ENCODE measurements at places on chromosomes 6 and 20.

DNA sequence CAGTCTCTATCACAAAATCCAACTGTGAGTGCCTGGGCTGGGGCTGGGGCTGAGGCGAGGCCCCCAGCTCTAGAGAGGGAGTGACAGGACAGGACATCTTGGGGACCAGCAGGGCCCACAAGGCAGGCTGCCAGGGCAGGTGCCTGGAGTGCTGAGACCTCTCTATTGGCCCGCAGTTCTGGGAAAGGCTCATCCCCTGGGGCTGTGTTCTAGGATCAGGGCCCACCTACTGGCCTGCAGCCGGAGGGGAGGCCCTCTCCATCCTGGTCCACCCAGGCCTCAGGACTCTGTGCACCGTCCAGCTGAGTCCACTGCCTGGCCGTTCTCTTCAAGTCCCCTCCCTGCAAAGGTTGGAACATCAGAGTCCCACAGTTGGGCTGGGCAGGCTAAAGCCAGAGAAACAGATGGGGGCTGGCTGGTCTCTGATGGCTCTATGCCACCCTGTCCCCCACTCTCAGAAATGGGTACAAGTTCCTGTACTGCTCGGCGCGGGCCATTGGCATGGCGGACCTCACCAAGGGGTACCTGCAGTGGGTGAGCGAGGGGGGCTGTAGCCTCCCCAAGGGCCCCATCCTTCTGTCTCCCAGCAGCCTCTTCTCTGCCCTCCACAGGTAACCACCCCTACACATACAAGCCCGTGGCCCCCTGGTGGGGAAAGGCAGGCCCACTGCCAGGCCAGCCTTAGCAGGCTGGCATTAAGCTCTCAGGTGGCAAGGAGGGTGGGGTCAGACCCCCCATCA, 9.0 kb downstream of the EMILIN3 start:
- DNase-seq, result no peak

DNA sequence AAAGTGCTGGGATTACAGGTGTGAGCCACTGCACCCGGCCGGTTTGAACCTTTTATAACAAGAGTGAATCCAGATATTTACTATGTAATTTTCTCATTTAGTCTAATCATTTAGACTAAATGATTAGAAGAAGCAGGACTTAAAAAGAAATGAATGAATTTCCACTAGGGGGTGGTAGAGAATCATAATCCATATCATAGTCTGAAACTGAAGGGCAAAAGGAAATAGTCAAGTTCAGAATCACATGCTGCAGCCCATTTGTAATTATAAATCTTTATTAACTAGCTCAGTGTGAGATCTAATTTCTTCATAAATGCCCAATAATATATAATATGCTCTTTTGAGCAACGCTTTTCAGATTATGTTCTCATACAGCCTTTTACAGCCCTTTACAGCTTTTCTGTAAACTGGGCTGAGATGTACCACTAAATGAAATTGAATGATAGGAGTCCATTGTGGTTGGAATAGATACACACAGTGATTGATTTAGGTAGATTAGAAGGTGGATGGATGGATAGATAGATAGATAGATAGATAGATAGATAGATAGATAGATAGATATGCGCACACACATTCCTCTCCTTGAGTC, 31.8 kb downstream of the PSMB9 start:
- DNase-seq, result peak; percentile 56

GRCh38 chr20:56945901-56946300, 316.8 kb downstream of the TFAP2C start:
- no peak for DNase-seq

- DNase-seq, result no peak
Observed at GRCh38 chr6:130708338-130708737, 118.9 kb upstream of the SMLR1 start.

GRCh38 chr20:6744180-6744579, 23.3 kb upstream of the BMP2 start:
- no peak for DNase-seq

GRCh38 chr6:71287926-71288227, 734 bp upstream of the OGFRL1 start:
- DNase-seq, result no peak

- no peak for DNase-seq
Observed at GRCh38 chr20:34337982-34338726, 24.9 kb upstream of the ITCH start.

GRCh38 chr6:82862543-82862942, 203.1 kb downstream of the UBE3D start:
- DNase-seq, result no peak

DNA sequence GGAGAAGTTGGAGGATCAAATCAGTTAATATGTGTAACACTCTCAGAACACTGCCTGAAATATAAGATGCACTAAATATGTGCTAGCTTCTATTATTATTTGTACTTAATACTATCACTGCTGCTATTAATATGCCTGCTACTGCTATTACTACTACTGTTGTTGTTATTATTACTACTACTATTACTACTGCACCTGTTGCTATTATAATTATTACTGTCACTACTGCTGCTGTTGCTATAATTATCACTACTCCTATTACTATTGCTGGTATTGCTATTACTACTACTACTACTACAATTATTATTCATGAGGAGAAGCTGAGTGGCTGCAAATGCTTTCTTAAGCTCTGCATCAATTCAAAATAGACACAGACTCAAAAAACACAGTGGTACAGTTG, 16.7 kb upstream of the SSTR4 start:
- DNase-seq, result no peak

DNA sequence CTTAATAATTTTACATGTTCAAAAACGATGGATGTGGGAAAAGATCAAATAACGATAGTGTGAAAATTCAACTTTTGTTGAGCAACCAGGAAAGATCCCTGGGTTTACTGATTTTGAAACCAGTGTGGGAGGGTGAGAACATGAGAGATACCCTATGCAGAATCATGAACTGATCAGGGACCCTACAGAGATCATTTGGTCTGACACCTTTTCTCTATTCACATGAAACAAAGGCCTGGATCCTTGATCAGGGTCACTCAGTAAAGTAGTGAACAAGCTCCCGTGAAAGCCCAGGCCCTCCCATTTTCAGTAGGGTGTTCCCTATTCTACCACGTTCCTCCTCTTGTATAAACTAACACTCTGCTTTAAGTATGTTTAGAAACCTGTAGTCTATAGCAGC, 60.5 kb upstream of the DUSP22 start:
- no peak for DNase-seq

GRCh38 chr6:43723737-43724295, 36.2 kb upstream of the MRPS18A start:
- DNase-seq, result peak; percentile 56

- DNase-seq, result no peak
Observed at GRCh38 chr20:3839328-3839727, 7.3 kb upstream of the MAVS start.

- DNase-seq, result no peak
Observed at GRCh38 chr20:58482416-58482815, 32.8 kb downstream of the APCDD1L start.

DNA sequence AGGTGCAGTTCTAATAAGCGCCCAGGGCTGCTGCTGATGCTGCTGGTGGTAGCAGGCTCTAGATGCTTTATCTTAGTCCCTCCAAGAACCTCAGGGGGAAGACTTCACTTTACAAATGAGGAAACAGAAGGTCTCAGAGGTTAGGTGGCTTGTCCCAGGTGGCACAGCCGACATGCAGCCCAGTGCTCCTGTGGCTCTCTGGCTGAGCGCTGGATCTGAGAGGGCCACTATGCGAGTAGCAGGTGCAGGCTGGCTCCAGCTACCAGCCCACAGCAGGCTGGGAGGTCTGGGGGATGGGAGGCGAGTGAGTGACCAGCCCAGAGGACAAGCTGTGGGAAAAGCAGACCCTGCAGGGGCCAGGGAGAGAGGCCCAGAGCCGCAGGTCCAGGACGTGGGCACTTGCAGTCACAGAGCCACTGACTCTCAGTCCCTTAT, 90.9 kb downstream of the PRND start:
- no peak for DNase-seq

- DNase-seq, result no peak
Observed at GRCh38 chr6:3290149-3290930, 31.6 kb downstream of the PSMG4 start.

- no peak for DNase-seq
Observed at GRCh38 chr20:3199976-3200755, 4.3 kb downstream of the DDRGK1 start.

DNA sequence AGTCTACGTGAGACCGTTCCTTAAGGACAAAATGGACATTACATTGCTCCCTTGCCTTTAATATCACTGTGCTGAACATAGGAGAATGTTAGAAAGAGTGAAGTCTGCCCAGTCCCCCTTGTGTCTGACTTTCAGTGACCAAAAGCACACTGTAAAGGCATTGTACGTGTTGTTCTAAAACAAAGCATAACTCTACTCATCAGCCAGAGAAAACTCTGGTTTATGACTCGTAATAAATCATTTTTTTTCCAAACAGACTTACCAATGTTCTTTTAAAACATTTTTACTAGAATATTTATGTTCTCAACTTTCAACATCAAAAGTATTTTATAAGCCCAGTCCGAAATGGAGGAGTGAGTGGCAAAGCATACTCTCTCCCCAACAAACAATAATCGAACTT, 262.5 kb downstream of the GJA1 start:
- DNase-seq, result no peak

GRCh38 chr6:11196511-11197174, 35.8 kb downstream of the NEDD9 start:
- DNase-seq, result no peak

- peak; percentile 64 for DNase-seq
Observed at GRCh38 chr6:8131265-8131897, 29.0 kb upstream of the EEF1E1 start.

- peak; percentile 37 for DNase-seq
Observed at GRCh38 chr6:147205690-147206600, 1.7 kb downstream of the STXBP5 start.

DNA sequence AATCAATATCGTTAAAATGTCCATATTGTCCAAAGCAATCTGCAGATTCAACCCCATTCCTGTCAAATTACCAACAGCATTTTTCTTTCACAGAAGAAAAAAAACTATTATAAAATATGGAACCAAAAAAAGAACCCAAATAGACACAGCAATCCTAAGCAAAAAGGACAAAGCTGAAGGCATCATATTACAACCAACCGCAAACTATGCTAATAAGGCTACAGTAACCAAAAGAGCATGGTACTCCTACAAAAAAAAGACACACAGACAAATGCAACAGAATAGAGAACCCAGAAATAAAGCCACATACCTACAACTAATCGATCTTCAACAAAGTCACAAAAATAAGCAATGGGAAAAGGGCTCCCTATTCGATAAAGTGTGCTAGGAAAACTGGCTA, 49.2 kb downstream of the RNGTT start:
- no peak for DNase-seq

- DNase-seq, result no peak
Observed at GRCh38 chr6:13013681-13014503, 297.3 kb downstream of the PHACTR1 start.

DNA sequence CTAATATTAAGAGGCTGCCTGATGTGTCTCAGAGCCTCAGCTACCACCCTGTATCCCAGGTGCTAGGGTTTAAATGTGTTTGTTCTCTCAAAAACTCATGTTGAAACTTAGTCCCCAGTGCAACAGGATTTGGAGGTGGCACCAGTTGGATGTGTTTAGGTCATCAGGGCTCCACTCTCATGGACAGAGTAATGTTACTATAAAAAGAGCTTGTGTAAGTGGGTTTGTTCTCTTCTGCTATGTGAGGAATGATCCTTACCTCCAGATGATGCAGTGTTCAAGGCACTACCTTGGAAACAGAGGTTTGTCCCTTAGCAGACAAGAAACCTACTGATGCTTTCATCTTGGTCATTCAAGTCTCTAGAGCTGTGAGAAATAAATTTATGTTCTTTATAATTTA, 164.9 kb upstream of the EPHA7 start:
- no peak for DNase-seq

- DNase-seq, result no peak
Observed at GRCh38 chr20:59019217-59019616, at the start of gene TUBB1. TUBB1 (plus strand) TSS chr20:59019429; CDS start chr20:59019523, 94 bp downstream.

GRCh38 chr6:106440546-106440945, 80.0 kb downstream of the CRYBG1 start:
- DNase-seq, result no peak

GRCh38 chr6:811191-811590, 118.3 kb upstream of the EXOC2 start:
- no peak for DNase-seq

- no peak for DNase-seq
Observed at GRCh38 chr6:112502351-112503090, 155.4 kb downstream of the RFPL4B start.

- DNase-seq, result no peak
Observed at GRCh38 chr20:41927655-41928054, 309.5 kb upstream of the CHD6 start.

- DNase-seq, result no peak
Observed at GRCh38 chr6:108293527-108294296, 1.1 kb upstream of the AFG1L start.

DNA sequence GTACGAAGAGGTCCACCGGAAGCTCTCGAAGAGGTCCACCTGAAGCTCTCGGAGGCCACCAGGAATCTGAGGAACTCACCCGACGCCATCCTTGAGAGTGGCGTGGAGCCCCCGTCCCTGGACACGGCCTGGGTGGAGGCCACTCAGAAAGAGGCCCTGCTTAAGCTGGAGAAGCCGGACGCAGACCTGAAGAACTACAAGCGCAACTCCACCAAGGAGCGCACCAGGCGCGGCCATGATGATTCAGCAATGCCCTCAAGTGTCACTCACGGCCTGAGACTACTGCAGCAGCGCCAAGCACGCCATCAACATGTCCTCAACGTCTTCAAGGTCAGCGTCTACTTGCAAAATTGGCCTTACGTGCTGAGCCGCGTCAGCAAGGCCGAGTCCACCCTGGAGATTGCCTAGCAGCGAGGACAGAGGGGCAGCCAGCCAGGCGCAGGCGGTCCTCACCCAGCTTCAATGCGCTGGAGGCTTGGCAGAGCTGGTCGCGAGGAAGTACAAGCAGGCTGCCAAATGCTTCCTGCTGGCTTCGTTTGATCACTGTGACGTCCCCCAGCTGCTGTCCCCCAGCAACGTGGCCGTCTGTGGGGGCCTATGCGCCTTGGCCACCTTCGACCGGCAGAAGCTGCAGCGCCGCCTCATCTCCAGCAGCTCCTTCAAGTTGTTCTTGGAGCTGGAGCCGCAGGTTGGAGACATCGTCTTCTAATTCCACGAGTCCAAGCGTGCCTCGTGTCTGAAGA, 7.7 kb upstream of the GJA10 start:
- no peak for DNase-seq

DNA sequence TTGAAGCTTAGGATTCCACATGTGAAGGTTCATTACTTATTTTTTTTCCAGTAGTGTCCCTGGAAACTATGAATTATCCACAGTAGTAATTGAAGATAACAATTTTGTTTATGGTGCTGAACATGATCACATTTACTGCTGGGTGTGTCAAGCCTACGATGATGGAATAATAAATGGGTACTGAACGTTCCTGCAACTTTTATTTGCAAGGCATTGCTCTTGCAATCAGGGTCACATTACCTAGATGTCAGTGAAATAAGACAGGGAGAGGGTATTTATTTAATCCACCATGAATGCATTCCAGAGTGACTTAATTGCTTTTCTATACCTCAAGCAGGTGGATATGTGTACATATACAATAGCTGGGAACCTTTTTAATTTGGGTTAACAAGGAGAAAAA, 27.0 kb upstream of the MLIP start:
- DNase-seq, result no peak

Measured in SHP77 (cell line).